ENCODE measurements at places on chromosomes 5 and 9. TPM values are rescaled to one million over a fixed set of nuclear protein-coding genes. Genes with fewer than 3 reads are reported as not detected.

- H3K4me1 ChIP-seq = no peaks in the 10 kb centered on the region
- no peaks in the 10 kb centered on the region for H3K27me3 ChIP-seq
- no peak overlapping the region for H3K27ac ChIP-seq
- no peak overlapping the region for H3K4me3 ChIP-seq
Measured at GRCh38 chr9:38641985-38642864, 21.8 kb upstream of the ANKRD18A start.

- H3K36me3 ChIP-seq = no peaks in the 10 kb centered on the region
- H3K4me1 ChIP-seq = no peaks in the 10 kb centered on the region
- no peak for DNase-seq
- H3K27ac ChIP-seq = no peak overlapping the region
Measured at GRCh38 chr9:98365227-98365669, 109.8 kb upstream of the TBC1D2 start.

GRCh38 chr5:133228316-133228715, 176.5 kb downstream of the HSPA4 start:
- peaks cover 7% of the 10 kb centered on the region for H3K4me1 ChIP-seq
- DNase-seq = no peak
- H3K36me3 ChIP-seq = no peaks in the 10 kb centered on the region
- no peak overlapping the region for H3K4me3 ChIP-seq
- H3K27me3 ChIP-seq = no peaks in the 10 kb centered on the region

The HSPB3 gene
- total RNA-seq = 9.4 TPM

- no peak for DNase-seq
- no peaks in the 10 kb centered on the region for H3K27me3 ChIP-seq
- H3K4me1 ChIP-seq = no peaks in the 10 kb centered on the region
- no peak overlapping the region for H3K27ac ChIP-seq
Measured at GRCh38 chr5:22111320-22111719, 741.8 kb downstream of the CDH12 start.

- no peaks in the 10 kb centered on the region for H3K36me3 ChIP-seq
- H3K27me3 ChIP-seq = no peaks in the 10 kb centered on the region
- no peak overlapping the region for H3K27ac ChIP-seq
- no peaks in the 10 kb centered on the region for H3K4me1 ChIP-seq
- no peak overlapping the region for H3K4me3 ChIP-seq
- no peak for DNase-seq
Measured at GRCh38 chr5:102678267-102679058, 76.6 kb upstream of the PAM start.

The PSAT1 gene
- total RNA-seq = 5.8 TPM

DNA sequence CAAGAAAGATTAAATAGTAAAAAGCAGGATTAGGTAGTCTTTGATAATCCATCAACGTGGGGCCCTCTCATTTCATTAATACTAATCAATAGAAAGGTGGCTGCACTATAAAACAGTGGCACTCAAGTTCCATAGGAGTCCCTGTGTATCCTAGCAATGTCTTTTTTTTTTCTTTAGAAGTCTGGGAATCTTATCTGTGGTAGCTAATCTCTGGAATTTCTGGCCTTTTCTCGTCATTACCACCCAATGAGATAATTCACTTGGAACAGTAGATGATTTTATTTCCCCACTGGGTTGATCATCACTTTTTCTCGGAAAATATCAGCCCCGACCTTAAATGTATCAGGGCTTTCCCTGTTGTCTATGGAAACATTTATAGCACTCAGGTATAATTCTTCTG, 86.8 kb upstream of the CDH6 start:
- H3K27ac ChIP-seq = no peak overlapping the region
- no peaks in the 10 kb centered on the region for H3K4me1 ChIP-seq

DNA sequence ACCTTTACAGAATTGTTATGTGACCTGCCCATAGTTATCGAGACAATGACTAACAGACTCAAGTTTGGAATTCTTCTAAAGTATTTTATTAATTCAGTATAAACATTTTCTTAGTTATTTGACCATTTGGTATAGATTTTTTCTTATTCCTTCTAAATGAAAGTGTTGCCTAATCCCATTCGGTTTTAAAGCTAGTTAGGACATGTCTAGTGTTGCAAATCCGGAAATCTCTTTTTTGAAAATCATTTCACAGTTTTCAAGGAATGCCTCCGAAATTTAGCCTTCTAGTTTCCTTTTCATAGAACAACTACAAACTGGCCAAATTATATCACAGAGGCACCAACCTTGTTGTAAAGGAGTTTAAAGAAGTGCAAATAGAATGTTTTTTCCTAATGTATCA, 171.8 kb downstream of the XRCC4 start:
- no peaks in the 10 kb centered on the region for H3K36me3 ChIP-seq
- no peak for DNase-seq
- H3K4me1 ChIP-seq = no peaks in the 10 kb centered on the region
- H3K27me3 ChIP-seq = no peaks in the 10 kb centered on the region
- no peak overlapping the region for H3K27ac ChIP-seq

The SPINK6 gene
- total RNA-seq = not detected

The FBXO10 gene
- 6.2 TPM for total RNA-seq

The BAAT gene
- total RNA-seq = not detected

- DNase-seq = no peak
- peaks cover 13% of the 10 kb centered on the region for H3K4me1 ChIP-seq
- H3K27ac ChIP-seq = no peak overlapping the region
- no peaks in the 10 kb centered on the region for H3K36me3 ChIP-seq
- no peaks in the 10 kb centered on the region for H3K27me3 ChIP-seq
Measured at GRCh38 chr9:16265688-16266087, 604.8 kb downstream of the BNC2 start.

The BRD9 gene
- total RNA-seq = 101 TPM

- no peaks in the 10 kb centered on the region for H3K4me1 ChIP-seq
- DNase-seq = no peak
- H3K27ac ChIP-seq = no peak overlapping the region
Measured at GRCh38 chr5:63727583-63727982, 234.7 kb downstream of the HTR1A start.

- DNase-seq = no peak
- no peak overlapping the region for H3K4me3 ChIP-seq
- H3K36me3 ChIP-seq = no peaks in the 10 kb centered on the region
- H3K27ac ChIP-seq = no peak overlapping the region
Measured at GRCh38 chr5:68182094-68182493, 33.5 kb upstream of the PIK3R1 start.

DNA sequence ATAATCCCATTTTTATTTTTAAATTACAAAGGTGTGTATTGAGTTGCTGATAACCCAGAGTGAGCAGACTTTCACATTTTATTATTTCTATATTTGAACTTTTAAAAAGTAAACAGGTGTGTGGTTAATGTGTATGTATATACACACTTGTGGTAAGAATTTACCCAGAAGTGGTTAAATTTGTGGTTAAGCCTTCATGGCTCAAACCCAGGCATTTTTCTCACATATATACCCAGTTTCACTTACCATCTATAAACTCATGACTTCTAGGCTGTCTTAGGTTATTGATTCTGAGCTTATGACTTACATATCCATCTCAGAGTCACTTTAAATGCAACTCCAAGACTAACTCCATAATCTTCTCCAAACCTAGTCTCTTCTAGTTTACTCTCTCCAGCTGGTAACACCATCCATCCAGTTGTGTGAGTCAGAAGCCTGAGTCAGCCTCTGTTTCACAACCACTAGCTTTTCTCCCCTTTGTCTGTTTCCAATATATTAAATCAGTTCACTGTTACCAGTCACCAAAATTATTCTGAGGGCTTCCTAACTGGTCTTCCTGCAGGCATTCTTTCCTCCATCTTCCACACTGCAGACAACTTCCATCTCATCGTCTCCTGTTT, 20.2 kb downstream of the ZBED3 start:
- H3K36me3 ChIP-seq = no peaks in the 10 kb centered on the region
- H3K27me3 ChIP-seq = no peaks in the 10 kb centered on the region
- no peak overlapping the region for H3K27ac ChIP-seq
- H3K4me1 ChIP-seq = peaks cover 20% of the 10 kb centered on the region
- no peak for DNase-seq

The SMIM33 gene
- total RNA-seq = not detected

- no peak overlapping the region for H3K27ac ChIP-seq
- H3K36me3 ChIP-seq = no peaks in the 10 kb centered on the region
- no peak overlapping the region for H3K4me3 ChIP-seq
- no peak for DNase-seq
- H3K4me1 ChIP-seq = no peaks in the 10 kb centered on the region
Measured at GRCh38 chr5:72377910-72378638, 57.9 kb downstream of the PTCD2 start.

DNA sequence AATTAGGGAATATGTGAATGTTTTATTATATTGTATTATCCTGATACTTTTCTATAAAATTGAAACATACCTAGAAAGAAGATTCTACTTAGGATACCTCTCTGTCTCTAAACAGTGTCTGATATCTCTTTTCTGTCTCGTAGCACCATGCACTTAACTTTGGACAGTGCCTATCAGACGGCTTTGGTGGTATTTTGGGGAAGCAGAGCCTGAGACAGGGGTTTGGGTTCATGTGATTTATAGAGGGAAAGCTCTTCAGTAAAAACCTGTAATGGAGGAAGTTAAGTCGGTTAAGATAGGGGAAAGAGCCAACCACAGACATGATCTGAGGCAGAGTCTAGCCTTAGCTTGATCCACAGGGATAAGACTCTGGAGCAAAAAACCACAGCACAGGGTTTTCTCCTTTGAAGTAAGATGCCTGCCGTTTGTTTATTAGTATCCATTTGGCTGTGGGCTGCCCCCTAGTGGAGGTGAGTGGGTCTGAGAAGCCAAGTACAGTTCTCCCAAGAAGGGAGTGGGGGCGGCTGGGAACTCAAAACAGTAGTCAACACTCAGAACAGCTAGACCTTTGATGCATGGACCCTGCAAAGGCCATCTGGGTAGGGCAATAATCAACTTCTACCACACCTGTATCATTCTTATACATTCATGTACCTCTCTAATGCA, 141.2 kb upstream of the ASTN2 start:
- DNase-seq = peak; percentile 50
- no peaks in the 10 kb centered on the region for H3K36me3 ChIP-seq
- no peaks in the 10 kb centered on the region for H3K27me3 ChIP-seq
- H3K27ac ChIP-seq = no peak overlapping the region

- H3K36me3 ChIP-seq = no peaks in the 10 kb centered on the region
- H3K4me3 ChIP-seq = no peak overlapping the region
- no peak overlapping the region for H3K27ac ChIP-seq
- no peak for DNase-seq
Measured at GRCh38 chr9:93599571-93600403, 23.4 kb downstream of the PHF2 start.

- peak; percentile 74 for DNase-seq
- H3K36me3 ChIP-seq = no peaks in the 10 kb centered on the region
- no peaks in the 10 kb centered on the region for H3K4me1 ChIP-seq
- no peak overlapping the region for H3K4me3 ChIP-seq
- no peak overlapping the region for H3K27ac ChIP-seq
Measured at GRCh38 chr5:38208782-38209378, 49.5 kb upstream of the EGFLAM start.

GRCh38 chr9:13588151-13589033, 308.9 kb upstream of the MPDZ start:
- peak overlapping the region; percentile 4 for H3K27ac ChIP-seq
- no peaks in the 10 kb centered on the region for H3K4me1 ChIP-seq
- H3K4me3 ChIP-seq = no peak overlapping the region
- no peaks in the 10 kb centered on the region for H3K27me3 ChIP-seq

DNA sequence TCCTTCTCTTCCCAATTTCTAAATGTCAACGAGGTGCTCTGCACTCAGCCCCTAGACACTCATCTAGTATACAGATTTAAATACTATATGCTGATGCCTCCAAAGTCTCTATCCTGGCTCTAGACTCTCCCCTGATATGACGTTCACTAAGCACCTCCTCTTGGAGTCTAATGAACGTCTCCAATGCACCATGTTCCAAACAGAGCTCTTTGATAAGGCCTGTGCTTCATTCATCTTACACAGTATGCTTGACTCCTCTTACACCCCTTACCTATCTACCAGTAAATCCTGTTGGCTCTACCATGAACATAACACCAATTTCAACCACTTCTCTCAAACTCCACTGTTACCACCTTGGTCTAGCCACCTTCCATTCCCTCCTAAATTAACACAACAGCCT, 25.7 kb downstream of the OXCT1 start:
- no peaks in the 10 kb centered on the region for H3K36me3 ChIP-seq
- H3K27ac ChIP-seq = no peak overlapping the region
- no peaks in the 10 kb centered on the region for H3K27me3 ChIP-seq
- no peak for DNase-seq

The ARID3C gene
- not detected for total RNA-seq

The PPP2R2B gene
- total RNA-seq = 0.29 TPM

- H3K27me3 ChIP-seq = no peaks in the 10 kb centered on the region
- no peaks in the 10 kb centered on the region for H3K36me3 ChIP-seq
- DNase-seq = no peak
- H3K4me3 ChIP-seq = no peak overlapping the region
Measured at GRCh38 chr5:59569158-59569557, 324.4 kb downstream of the PDE4D start.

- no peaks in the 10 kb centered on the region for H3K27me3 ChIP-seq
- no peak overlapping the region for H3K4me3 ChIP-seq
- H3K4me1 ChIP-seq = peaks cover 3% of the 10 kb centered on the region
- no peak for DNase-seq
- H3K27ac ChIP-seq = no peak overlapping the region
Measured at GRCh38 chr5:151880324-151880723, 44.3 kb downstream of the GLRA1 start.

DNA sequence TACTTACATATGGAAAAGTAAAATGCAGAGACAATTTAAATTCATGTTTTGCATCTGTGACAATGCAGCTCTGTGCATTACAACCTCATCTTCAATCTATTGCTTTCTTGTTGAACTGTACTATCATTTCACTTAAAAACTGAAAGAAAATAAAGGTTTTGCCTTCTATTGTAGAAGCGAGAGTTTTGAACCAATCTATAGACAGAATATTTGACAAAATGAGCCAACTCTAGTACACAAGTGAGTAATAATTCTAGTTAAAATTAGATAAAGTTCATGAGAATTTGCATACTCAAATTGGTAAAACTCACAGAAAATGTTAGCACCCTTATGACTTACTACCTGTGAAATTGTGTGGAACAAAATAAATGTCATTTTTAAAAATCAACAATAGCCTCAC, 123.7 kb downstream of the EDIL3 start:
- H3K36me3 ChIP-seq = no peaks in the 10 kb centered on the region
- H3K4me1 ChIP-seq = no peaks in the 10 kb centered on the region
- no peaks in the 10 kb centered on the region for H3K27me3 ChIP-seq
- H3K4me3 ChIP-seq = no peak overlapping the region
- no peak overlapping the region for H3K27ac ChIP-seq

The ALDH7A1 gene
- 44.6 TPM for total RNA-seq

The ROR2 gene
- total RNA-seq = 6.4 TPM

The ERCC6L2 gene
- 17.7 TPM for total RNA-seq

GRCh38 chr9:109792951-109793546, 13.1 kb downstream of the PALM2AKAP2 start:
- no peaks in the 10 kb centered on the region for H3K36me3 ChIP-seq
- no peak overlapping the region for H3K27ac ChIP-seq
- no peaks in the 10 kb centered on the region for H3K4me1 ChIP-seq
- H3K27me3 ChIP-seq = no peaks in the 10 kb centered on the region
- no peak overlapping the region for H3K4me3 ChIP-seq
